ENCODE measurements at places on chromosomes 2 and 18.

DNA sequence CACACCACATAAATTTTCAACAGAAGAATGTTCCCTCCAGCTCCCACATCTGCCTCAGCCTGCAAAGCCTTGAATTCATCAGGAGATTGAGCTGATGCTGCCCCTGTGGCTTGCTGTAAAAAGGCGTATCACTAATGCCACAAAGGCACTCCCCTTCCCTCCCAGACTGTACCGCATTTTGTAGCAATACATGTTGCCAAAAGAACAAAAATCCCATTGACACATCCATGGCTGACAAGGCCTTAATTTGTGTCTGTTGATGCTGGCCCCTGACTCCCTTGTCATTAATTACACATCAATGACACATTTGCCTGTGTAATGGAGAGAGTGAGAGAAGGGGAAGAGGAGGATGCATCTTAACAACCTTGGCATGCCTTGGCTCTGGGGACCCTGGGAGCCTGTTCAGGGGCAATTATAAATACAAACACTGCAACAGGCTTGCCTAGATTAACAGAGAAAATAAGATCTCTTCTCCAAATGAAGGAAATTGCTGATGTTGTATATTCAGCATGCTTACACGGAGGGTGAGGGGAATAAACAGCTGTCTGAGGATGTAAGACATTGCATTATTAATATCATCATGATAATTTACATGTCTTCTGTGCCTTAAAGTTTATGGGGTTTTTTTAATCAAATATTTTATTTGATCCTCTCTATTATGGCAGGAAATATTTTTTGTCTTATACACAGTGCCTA lies 264.0 kb downstream of the SUCLG1 start:
- DNase-seq = no peak

- DNase-seq = no peak
Measured at GRCh38 chr2:69505710-69506109, 68.5 kb upstream of the NFU1 start.

- DNase-seq = no peak
Measured at GRCh38 chr2:150585221-150585971, 97.9 kb upstream of the RND3 start.

DNA sequence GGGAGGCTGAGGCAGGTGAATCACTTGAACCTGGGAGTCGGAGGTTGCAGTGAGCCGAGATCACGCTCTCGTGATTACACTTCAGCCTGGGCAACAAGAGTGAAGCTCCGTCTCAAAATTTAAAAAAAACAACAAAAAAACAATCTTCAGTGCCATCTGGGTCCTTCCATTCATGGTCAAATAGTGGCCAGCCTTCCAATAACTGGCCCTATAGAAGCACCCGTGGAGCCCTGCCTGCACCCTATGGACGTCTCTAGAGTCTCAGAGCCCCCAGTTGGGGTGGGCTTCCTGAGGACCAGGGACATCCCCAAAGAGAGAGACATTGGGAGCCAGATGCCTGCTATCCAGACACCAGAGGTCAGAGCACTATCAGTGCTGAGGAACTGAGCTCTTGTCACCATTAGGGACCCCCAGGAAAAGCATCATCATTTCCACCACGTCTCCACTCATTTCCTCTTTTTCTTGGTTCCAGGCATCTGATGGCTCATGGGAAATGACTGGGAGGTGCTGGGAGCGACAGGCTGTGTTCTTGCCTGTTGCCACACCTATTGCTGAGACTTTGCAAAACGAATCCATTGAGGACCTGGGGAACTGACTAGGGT lies 9.4 kb downstream of the NEU2 start:
- DNase-seq = no peak

- DNase-seq = no peak
Measured at GRCh38 chr2:227221120-227221519, 56.7 kb downstream of the COL4A3 start.

GRCh38 chr2:55721596-55722215 lies 28.1 kb upstream of the PNPT1 start:
- DNase-seq = no peak

DNA sequence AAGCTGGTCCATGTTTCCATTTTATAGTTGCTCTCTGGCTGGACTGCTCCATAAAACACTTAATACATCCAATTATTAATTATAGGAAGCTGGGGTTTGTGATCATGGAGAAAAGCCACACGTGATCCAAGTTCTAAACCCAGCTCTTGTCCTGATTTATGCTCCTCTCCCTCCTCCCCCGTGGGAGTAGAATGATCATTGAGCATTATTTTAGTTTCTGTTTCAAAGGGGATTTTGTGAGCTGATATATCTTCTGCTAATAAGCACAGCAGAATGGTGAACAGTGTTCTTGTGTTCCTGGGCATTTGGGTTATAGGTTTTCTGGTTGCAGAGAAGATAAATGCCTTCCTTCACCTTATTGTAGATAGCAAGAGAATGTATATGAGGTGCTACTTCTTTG lies 135.7 kb upstream of the TMEM200C start:
- DNase-seq = no peak

DNA sequence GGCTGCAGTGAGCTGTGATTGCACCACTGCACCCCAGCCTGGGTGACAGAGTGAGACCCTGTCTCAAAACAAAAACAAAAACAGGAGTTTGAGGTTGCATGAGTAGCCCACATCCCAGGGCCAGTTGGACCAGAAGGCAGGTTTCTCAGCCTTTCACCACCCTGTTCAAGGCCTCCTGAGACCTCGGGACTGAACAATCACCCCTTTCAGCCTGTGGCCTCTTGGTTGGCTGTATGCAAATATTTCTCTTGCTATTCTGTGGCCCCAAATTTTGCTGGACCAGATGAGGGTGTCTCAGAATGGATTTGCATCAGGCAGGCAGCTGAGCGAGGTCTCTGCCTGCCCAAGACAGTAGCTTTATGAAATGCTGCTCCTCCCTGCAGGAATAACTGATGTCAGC lies 56.9 kb downstream of the DPYSL5 start:
- DNase-seq = no peak

DNA sequence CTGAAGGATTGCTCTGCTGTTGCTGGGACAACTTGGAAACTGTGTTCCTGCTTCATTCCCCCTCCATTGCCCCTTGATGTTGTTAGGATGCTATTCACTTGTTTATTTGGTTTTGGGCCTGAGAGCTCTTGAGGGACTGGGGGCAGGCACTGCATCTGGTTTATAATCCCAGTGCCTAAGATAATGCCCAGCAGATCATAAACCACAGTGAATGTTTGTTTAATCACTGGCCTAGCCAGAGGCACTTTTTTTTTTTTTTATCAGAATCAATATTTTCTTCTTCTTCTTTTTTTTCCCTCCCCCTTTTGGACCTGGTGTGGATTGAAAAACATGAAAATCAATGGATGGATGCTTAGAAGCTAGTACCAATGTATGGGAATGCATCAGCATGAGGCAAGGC lies 38.1 kb downstream of the KCNS3 start:
- DNase-seq = no peak

GRCh38 chr18:58251416-58251815 lies 207.4 kb downstream of the NEDD4L start:
- DNase-seq = no peak

DNA sequence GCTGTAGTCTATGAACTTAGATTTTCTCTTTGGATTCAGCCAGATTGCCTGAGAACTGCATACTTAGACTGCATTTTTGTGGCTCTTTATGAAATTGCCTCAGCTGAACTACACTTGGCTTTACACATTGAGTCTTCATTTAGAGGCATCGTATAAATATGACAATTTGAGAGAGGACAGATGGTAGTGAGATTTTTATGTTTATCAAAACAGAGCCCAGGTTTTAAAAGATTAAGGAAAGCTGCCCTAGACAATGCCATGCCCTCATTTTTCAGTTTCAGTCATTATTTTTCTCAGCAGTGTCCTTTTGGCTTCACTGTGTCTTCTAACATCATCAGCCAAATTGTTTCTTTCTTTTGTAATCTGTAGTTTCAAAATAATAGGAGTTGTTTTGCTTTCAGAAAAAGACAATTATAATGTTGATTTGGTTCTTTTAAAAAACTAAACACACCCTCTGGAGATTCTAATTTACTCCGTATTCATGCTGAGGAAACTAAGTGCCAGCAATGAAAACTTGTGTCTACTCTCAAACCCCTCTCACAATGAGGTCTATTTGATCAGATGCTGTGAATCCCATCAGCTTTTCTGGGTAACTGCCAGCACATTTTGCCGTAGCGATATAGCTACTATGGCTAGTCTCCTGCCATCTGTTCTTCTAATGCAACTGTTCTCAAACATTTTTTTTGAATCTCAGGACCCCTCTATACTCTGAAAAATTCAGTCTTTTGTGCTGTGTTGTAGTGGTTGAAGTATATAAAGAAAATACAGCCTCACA lies 46.2 kb downstream of the TWSG1 start:
- no peak for DNase-seq

- DNase-seq = no peak
Measured at GRCh38 chr18:58254873-58255511, 211.0 kb downstream of the NEDD4L start.

DNA sequence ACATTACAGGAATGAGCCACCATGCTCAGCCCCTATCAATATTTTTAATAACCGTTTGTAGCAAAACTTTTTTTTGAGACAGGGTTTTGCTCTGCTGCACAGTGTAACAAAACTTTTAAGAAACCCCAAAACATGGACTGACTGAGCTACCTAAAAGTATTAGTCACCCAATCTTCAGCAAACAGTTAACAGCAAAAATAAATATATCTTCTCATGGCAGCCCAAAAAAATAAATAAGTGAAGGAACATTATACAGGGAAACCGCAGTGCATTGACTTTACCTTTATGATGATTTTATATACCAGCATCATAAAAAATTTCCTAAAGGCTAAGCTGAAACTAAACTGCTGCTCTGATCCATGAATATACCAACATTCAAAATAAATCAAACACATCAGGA lies 424.6 kb downstream of the METTL4 start:
- DNase-seq = no peak

- DNase-seq = no peak
Measured at GRCh38 chr18:36012891-36013290, 40.4 kb downstream of the RMP24 start.

DNA sequence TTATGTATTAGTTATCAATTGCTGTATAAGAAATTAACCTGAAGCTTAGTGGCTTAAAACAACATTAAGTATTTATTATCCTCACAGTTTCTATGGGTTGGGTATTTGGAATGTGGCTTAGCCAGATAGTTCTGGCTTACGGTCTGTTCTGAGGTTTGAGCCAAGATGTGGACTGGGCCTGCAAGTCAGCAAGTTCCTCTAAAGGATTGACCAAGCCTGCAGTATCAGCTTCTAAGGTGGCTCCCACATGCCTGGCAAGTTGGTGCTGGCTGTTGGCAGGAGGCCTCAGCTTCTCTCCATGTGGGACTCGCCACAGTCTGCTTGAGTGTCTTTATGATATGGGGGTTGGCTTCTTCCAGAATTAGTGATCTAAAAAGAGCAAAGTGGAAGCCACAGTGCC lies 45.0 kb upstream of the TCF4 start:
- DNase-seq = peak; percentile 17

GRCh38 chr18:54780285-54780861 lies 47.9 kb upstream of the RAB27B start:
- no peak for DNase-seq

GRCh38 chr2:172623249-172623965 lies 67.5 kb downstream of the PDK1 start:
- peak; percentile 21 for DNase-seq

GRCh38 chr2:83233326-83233725 lies 1225.8 kb downstream of the SUCLG1 start:
- no peak for DNase-seq

DNA sequence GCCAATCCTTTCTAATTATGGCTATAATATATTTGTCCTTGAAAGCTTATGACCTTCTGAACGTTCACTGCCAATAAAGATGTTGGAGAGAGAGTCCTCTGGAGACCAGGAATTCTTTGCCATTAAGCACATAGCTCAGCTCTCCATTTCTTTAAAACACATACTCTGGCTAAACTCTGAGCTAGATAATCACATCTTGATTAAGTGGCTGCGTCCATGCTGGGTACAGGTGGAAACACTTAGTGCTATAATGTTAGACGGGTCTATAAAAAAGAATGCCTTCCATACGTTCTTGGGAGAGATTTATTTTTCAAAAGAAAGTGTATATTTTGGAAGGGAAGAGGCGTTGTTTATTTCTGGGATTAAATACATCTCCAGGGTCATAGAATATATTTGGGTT lies 314.5 kb downstream of the LPIN1 start:
- no peak for DNase-seq

DNA sequence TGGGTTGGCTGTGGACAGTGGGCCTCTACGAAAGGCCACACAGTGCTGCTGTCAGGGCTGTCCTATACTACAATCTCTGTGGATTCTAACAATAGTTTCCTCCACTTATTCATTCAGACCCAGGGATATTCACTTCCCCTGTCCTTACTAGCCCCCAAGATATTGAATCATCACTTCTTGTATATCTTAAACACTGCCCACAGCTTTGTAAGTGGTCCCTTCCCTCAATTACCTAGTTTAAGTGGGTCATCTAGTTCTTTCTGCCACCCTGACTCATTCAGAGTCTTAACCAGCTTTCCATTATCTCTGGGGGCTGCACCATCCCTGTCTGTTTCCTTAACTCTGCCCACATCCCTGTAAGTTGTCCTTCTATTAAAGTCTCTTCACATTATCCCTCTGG lies 69.2 kb downstream of the CD28 start:
- DNase-seq = no peak

- no peak for DNase-seq
Measured at GRCh38 chr2:27849558-27850205, 40.5 kb downstream of the RBKS start.

DNA sequence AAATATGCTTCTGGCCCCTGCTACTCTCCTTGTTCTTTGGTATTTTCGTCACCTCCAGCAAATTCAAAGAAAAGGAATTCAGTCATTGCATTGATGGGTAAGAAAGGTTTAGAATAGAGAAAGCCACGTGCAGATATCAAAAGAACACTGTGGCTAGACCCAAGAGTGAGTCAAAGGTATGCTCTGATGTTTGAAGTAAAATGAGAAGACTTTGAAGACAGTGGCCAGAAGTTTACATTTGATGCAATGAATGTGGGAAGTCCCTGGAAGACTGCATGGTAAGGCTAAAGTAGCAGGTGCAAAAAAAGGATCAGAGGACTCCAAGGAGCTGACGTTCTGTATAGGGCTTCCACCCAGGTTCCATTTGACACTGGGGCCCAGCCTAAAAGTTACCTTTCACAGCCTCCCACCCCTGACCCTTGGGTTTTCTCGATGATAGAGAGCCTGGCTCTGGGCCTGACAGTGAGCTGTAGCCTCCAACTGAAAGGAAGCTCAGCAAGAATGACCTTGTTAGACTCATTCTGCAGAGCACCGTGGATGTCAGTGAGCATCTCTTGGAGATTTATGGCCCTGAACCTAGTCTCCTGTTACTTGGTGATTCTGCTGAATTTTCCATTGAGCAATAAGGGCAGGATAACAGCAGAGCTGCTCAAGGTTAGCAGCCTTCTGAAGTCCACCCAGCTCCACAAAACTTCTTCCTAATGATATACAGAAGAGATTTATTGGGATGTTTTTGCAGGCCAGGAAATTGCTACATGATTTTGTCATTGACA lies 223.7 kb upstream of the RBBP8 start:
- DNase-seq = peak; percentile 70

- peak; percentile 76 for DNase-seq
Measured at GRCh38 chr2:221444106-221444505, 128.0 kb downstream of the EPHA4 start.
